ENCODE measurements at places on chromosomes 11 and 22.

GRCh38 chr22:21012446-21013407, 2.2 kb upstream of the P2RX6 start:
- DNase-seq = no peak

- DNase-seq = no peak
Observed at GRCh38 chr11:34640050-34640923, 19.4 kb downstream of the EHF start.

- no peak for DNase-seq
Observed at GRCh38 chr11:105867742-105868141, 154.3 kb downstream of the MSANTD4 start.

- no peak for DNase-seq
Observed at GRCh38 chr11:132077416-132077815, 707.0 kb downstream of the NTM start.

- no peak for DNase-seq
Observed at GRCh38 chr11:2385156-2386151, 8.3 kb downstream of the CD81 start.

- no peak for DNase-seq
Observed at GRCh38 chr22:36360871-36361383, 26.8 kb downstream of the MYH9 start.

- DNase-seq = no peak
Observed at GRCh38 chr11:5291207-5291838, 10.4 kb downstream of the OR51B4 start.

GRCh38 chr11:20634781-20635180, 34.6 kb upstream of the NELL1 start:
- DNase-seq = no peak

DNA sequence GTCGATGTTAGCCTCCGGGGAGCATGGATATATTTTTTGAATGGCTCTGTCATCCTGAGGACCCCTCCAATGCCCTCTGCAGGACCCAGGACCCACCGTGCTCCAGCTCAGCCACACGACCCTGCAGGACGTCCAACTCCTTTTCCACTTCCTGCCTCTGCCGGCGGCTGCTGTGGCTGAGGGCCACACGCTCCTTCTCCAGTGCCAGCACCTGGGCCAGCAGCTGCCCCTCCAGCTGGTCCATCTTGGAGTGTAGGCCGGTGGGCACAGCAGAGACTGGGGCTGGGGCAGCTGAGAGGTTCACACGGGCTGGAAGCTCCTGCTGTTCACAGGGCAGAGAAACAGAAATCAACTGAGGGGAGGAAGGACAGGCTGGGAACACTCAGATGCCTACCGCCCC, 15.6 kb downstream of the NPTXR start:
- no peak for DNase-seq

GRCh38 chr11:14636119-14636518, 7.5 kb upstream of the PDE3B start:
- DNase-seq = peak; percentile 34

GRCh38 chr22:22753526-22754267, 109.3 kb downstream of the GGTLC2 start:
- peak; percentile 83 for DNase-seq

GRCh38 chr22:29801153-29801552, 34.0 kb downstream of the UQCR10 start:
- no peak for DNase-seq

DNA sequence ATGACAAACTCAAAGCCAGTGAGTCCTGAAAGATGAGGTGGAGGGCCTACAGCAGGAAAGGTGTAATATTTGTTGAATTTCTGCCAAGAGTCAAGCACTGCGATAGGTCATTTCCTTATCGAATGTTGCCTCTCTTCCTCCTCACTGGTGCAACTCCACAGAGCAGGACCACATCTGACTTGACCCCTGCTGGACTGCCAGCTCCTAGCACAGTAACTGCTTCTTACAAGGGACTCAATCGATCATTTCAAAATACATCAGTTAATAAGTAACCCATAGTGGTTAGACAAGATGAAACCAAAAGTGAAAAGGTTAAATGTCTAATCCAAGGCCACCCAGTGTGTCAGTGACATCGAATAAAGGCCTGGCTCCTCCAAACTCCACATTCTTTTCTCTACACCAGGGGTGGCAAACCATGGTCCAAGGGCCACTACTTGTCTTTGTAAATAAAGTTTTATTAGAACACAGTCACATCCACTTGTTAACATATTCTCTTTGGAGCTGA, 98.5 kb upstream of the CSNK2A3 start:
- no peak for DNase-seq

DNA sequence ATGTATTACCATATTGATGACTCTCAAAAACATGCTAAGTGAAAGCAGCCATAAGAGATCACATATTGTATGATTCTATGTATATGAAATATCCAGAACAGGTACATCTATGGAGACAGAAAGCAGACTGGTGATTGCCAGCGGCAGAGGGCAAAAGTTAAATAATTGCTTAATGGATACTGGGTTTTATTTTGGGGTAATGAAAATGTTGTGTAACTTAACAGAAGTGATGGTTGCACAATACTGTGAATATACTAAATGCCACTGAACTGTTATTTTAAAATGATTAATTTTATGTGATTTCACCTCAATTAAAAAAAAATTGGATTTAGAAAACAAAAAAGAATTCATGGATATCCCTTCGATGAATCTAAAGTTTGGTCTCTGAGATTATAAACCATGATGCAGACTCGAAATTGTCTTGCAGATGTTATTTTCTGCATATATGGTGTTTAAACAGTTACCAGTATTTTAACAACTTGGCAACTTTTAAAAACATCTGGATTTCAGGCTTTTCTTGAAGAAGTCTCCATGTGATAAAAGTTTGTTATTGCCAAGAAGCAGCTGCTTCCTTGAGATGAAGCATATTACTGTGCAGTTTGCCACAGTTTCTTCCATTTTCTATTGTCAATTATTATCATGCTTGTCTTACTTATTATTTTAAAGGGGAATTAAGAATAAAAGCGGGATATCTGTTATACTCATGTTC, 38.1 kb downstream of the LARGE2 start:
- no peak for DNase-seq

DNA sequence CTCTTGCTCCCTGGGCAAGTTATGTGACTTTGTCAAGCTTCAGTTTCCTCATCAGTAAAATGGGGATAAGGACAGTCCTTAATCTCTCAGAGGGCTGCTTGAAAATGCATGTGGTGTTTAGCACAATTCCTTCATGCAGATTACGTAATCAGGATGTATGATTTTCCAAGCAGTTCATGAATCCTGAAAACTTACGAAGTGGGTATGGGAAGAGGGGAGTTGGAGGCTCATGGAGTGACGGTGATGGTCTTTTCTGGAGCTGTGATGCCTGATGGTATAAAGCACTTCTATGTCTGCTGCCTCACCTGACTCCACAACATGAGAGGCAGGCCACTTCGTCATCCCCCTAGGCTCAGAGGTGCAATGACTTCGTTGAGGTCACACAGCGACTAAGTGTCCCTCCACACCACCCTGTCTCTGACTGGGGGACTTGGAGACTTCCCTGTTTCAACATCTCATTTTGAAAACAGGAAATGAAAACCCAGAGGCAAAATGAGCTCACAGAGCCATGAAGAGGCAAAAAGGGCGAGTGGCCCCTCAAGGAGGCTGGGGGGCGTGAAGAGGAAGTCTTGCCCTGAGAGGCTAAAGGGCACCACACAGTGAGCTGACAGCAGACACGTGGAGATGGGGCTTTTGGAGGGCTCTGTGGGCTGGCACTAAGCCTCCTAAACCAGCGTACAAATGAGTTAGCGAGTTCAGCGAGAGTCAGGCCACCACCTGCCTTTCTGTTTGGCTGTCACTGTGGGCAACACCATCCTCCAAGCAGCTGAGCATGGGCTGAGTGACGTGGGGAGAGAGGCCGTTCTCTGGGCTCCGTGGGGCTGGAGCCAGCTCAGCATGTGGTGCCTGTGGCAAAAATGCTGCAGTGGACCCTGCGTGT, 10.1 kb downstream of the MCM5 start:
- DNase-seq = peak; percentile 28

- no peak for DNase-seq
Observed at GRCh38 chr11:94536386-94536785, 7.3 kb upstream of the FUT4 start.

- DNase-seq = no peak
Observed at GRCh38 chr11:77111277-77111676, 8.6 kb downstream of the OMP start.

DNA sequence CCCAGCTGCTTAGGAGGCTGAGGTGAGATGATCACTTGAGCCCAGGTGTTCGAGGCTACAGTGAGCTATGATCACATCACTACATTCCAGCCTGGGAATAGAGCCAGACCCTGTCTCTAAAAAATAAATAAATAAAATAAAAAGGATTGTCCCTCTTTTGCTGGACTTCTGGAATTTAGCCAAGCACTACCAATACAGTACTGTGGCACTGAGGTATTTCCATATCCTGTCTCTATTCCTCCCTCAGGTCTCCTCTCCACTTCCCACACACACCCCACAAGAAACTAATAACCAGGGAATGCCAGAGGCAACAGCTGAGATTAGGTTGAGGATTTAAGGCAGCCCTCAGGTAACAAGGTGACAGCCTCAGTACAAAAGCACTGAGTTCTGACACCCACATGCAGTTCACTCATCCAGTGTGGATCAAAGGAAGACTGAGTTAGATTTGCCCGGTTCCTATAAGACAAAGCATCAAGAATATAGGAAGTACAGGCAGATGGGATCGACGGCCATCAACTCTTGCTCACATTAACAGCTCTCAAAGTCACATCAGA, 4.5 kb upstream of the PPP2R1B start:
- DNase-seq = no peak

GRCh38 chr11:76365038-76365679, 15.8 kb downstream of the THAP12 start:
- no peak for DNase-seq

- DNase-seq = no peak
Observed at GRCh38 chr11:33532720-33533385, 167.8 kb downstream of the C11orf91 start.

GRCh38 chr11:33195462-33196173, 34.3 kb upstream of the CSTF3 start:
- DNase-seq = no peak

DNA sequence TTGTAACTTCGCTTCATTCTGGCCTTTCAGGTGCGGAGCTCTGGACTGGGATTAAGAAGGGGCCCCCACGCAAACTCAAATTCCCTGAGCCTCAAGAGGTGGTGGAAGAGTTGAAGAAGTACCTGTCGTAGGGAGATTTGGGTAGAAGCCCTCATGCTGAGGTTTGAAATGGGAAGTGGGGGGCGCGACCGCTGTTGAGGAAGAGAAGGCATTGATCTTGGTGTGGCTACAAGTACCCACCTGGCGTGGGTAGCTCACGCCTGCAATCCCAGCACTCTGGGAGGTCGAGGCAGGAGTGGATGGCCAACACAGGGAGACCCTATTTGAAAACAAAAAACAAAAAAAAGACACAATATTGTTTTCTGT, 779 bp downstream of the SELENOH start:
- DNase-seq = no peak

DNA sequence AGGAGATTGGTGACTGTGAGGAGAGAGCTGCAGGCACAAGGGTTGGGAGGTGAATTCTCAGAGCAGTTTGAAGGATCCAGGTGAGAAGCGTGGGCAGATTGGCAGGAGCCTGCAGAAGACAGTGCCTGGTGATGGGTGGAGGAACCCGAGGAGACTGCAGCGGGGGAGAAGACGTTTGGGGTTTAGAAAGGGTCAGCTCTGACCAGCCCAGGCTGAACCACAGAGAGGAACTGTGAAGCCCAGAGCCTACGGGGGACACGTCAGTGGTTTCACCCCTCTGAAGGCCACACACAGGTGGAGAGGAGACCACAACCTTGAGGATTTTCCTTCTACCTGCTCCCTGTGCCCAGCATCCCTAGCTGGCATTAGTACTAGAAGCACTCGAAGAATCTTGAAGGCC, 154.8 kb upstream of the TBCEL start:
- DNase-seq = no peak

GRCh38 chr22:43883012-43883661, 8.7 kb downstream of the PNPLA5 start:
- peak; percentile 51 for DNase-seq

DNA sequence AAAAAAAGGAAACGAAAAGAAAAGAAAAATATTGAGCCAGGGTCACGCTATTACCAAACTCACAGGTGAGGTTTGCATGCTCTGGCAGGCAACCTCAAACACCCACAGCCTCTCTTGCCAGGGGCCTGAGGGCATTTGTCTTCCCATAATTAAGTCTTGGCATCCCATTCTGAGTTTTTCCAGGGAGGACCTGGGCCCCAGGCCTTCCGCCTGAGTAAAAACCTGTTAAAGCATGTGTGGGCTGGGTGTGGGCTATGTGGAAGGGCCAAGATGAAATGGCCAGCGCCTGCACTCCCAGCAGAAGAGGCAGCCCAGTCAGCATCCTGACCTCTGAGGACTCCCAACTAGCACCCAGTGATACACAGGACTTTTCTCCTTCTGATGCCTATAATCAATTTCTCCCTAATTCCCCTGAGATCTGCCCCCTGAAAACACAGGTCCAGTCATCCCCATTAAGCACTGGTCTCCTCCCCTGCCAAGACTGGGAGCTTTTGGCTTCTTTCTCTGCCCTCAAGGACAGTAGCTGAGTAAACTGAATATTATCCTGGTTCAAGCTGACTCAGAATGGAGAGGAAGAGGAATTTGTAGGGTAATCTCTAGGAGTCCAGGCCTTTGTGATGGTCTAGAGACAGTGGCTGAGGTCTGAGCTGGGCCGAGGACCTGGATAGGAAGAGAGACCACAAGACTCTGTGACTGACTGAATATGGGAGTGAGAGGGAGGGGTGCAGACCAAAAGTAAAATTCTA, 35.6 kb upstream of the ACER3 start:
- DNase-seq = no peak

- DNase-seq = no peak
Observed at GRCh38 chr11:68677432-68677831, 6.9 kb upstream of the GAL start.

DNA sequence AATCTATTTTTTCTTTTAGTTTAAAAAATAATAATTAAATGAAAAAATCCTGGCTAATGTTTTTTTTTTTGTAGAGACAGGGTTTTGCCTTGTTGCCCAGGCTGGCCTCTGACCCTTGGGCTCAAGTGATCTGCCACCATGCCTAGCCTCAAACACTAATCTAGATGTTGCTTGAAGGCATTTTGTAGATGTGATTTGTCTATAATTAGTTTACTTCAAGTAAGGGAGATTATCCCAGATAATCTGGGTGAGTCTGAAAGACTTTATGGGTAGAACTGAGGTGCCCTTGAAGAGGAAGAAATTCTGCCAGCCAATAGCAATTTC, 38.6 kb upstream of the RBFOX2 start:
- DNase-seq = no peak

DNA sequence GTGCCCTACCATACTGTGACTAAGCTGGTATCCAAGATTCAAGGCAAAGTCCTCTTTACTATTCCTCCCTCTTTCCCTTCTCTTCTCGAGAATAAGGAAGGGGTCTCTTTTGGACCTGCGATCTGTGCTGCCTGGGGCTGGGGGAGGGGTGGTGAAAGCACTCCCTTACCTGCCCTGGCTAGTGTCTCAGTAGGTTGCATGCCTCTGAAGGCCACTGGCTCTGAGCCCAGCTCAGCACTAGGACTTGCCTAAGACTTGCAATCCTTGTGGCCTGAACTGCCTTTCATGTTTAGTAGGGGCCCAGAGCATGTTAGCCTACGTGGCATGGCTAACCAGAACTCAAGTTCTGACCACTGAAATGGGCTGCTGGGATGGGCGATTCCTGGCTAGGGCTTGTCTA, 13.0 kb upstream of the REXO2 start:
- no peak for DNase-seq
